Tongue (tissue), 3 donors: ENCODE measurements at places on chromosomes 4 and X. TPM values are rescaled to one million over a fixed set of nuclear protein-coding genes. Genes with fewer than 3 reads are reported as not detected.

GRCh38 chr4:41814565-41814964 lies 66.0 kb upstream of the PHOX2B start:
- peak; percentile 38 for DNase-seq

GRCh38 chr4:83062739-83063138 lies 27.8 kb downstream of the COPS4 start:
- DNase-seq: no peak

- no peak for DNase-seq
Observed at GRCh38 chr4:153001626-153002025, 65.5 kb downstream of the FHDC1 start.

GRCh38 chr4:70691661-70692060 lies 3.3 kb downstream of the UTP3 start:
- DNase-seq: no peak

DNA sequence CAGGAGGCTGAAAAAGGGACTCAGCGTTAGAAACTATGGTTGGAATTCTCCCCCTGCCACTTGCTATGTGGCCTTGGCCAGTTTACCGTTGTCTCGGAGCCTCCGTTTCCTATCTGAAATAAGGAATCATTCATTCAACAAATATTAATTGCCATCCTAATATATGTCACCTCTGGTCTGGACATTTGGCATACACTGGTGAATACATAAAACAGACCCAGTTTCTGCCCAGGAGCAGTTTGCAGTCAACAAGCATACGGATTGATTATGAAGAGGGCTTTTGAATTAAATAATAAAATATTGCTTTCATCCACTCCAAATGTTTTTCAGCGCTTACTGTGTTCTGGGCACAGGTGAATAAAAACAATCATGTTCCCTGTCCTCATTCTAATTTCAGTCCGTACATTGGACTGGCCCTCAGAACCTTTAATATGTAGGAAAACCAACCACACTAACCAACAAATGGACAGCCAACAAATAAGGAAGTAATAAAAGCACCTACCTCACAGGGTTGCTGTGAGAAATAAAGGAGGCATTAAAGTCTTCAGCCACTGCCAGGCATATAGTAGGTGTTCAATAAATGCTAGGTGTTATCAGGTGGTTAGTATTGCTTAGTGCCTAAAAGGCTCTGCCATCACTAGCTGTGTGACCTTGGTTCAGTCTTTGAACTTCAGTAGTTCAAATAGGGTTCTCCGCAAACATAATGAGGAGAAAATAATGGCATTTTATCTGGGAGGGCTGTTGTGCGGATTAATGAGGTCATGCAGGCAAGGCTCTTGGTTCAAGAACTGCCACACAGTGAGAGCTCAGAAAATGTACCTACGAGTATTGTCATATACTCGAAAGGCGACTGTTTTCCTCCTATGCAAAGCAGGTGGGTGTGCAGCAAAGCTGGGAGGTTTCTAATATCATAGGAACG lies 7.3 kb upstream of the GSX2 start:
- no peak for DNase-seq

DNA sequence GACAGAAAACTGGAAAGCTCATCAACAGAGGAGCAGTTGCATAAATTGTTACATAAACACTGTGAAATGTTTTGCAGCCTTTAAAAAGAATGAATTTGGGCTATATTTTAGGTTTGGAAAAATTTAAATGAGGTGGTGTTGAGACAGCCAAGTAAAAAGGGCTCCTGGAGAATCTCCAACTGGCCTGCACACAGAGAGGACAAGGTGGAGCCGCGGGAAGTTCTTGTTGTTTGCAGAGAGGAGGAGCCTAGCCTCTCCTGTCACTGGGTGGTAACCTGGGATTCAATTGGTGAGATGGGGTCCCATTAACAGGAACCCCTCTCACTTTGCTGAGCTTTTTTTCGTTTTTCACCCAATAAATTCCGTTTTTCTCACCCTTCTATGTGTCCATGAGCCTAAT lies 13.4 kb downstream of the GIMD1 start:
- DNase-seq: peak; percentile 54

DNA sequence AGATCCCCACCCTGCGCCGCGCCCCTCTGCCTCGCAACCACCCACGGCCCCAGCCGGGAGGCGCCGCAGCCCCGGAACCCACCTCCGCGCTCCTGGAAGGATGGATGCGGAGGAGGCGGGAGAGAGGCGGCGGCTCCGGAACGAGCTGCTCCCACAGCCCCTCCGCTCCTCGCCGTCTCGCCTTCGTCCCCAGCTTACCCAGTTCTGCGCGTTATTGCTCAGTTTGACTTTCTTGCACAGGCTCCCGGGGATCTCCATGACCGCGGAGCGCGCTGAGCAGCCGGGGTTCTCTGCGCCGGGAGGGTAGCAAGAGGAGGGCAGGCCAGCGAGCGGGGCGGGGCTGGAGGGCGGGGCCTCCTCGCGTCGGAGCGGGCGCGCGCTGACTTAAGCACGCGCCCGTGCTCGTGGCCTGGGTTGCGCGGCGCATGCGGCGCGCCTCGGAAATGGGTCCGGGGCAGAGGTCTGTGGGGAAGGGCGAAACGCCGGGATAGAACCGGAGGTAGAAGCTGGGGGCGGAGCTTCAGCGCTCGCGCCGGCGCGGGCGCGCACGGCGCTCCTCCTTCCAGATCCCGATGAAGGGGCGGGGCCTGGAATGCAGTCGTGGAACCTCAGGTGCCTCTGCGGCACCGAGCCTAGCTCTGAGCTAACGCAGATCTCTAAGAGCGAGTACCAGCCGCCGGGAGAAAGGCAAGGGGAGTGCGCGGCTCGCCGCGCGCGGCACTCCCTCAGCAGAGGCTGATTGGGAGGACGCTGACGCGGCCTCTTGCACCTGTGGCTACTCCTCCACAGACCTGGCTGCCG lies at the start of gene PAPSS1:
TSS of gene PAPSS1 (minus strand) at position 313 of the 801 bp plus-strand sequence. CDS start at position 258, 55 bp downstream.
- DNase-seq: peak; percentile 99

DNA sequence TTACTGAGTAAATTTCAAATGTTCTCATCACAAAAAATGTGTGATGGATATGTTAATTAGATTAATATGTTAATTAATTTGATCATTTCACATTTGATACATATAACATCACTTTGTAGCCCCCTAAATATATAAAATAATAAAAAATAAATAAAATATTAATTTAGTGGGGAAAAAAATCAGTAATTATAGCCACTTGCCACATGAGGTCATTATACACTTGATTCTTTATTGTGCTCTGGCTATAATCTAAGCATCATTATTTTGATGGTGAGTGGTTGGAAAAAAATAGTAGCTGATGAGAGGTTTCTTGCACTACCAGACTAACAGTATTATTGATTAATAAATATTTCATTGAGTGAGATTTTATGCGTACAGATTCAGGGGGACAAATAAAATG lies 57.4 kb downstream of the DCK start:
- no peak for DNase-seq

DNA sequence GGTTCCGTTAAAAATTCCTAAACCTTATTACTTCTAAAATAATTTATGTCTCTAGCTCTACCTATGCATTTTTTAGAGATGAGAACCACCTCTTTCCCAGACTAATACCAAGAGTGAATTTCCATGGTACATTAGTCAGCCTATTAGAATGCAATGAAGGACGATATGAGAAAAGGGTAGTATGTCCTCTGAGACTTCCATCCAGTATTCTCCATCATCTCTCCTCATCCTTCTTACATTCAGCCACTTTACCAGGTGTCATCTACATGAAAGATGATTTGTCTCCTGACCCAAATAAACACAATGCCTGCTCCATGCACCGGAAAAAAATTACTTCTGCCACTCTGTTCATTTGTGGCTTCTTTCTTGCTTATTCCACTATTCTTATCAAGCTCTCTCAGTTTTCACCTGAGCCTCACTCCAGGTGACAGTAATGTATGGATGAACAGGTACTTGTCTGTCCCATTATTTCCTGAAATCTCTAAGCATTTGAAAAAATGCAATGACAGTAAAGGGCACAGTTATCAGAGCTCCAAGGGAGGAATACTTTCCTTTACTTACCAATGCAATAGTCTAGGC lies 97.9 kb downstream of the MAB21L2 start:
- no peak for DNase-seq

DNA sequence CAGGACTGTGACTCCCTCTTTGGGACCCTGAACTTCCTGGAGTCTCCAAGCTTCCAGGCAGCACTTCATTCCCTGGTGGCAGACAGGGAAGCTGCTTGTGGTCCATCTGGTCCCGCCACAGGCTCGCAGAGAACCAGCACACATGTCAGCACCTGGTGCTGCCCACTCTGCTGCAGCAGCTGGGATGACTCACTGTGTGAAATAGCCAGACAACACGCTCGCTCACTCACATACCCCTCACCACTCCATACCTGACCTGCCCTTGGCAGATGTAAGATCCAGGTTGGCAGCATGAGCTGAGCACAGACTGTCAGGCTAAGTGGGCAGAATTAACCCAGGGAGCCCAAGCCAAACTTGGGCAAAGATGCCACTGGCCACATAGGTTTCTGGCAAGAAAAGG lies 613.5 kb downstream of the PCDH18 start:
- no peak for DNase-seq

GRCh38 chr4:8556341-8557150 lies 23.6 kb upstream of the GPR78 start:
- no peak for DNase-seq

DNA sequence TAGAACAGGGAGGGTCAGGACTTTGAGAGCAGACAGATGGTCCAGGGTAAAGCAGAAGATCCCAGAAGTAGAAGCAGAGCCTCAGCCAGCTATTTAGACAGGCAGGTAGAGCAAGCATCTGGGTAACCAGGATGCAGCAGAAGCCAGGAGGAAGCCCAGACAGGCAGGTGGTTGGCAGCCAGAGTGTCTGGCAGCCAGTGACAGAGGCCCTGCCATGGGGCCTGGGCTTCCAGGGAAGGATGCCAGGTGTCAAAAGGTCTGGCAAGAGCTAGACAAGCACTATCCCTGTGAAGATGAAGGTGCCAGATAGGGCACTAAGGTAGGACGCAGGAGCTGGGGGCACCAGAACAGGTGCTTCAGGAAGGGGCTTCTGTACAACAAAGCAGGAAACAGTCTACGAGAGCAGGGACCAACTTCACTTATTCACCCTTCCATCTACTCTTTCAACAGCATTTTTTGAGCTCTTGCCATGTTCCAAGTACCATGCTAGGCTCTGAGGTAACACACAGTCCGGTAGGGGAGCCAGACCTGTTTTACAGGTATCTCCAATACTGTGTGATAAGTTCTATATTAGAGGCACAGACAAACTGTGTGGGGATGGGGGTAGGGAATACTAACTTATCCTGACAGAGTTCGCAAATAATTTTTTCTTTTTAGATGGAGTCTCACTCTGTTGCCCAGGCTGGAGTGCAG lies 38.1 kb upstream of the GJB1 start:
- DNase-seq: no peak

GRCh38 chr4:52657618-52658501 lies 1.2 kb downstream of the USP46 start:
- peak; percentile 79 for DNase-seq

DNA sequence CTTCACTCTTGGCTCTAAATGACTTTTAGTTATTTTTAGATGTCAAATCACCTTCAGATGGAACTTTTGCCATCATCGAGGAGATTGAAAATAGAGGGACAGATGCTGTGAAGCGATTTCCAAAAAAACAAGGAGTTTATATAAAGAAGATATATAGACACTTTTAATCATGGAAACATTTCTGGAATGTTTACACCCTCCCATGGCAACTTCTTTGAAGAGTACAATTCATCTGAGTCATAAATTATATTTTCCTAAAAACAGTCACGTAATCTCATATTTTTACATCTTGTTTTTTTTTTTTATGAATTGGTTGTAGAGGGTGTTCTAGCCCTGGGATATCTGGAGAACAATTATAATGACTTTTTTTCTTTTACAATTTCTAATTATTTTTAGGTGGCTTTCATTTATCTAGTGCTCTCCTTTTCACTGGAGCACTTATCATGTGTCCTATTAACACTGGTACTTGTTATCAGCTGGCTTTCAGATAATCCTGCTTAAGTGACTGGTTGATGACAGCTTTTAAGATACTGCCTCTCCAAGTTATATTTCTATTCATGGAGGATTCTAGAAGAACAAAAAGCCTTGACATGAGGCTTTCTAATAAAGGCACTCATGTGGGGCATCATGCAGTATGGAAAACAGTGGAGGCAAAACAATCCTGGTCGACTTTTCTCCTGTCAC lies 24.9 kb downstream of the PCDH7 start:
- no peak for DNase-seq

GRCh38 chrX:108199691-108200090 lies 108.1 kb downstream of the ATG4A start:
- DNase-seq: peak; percentile 45

- DNase-seq: no peak
Observed at GRCh38 chr4:43837171-43837570, 611.4 kb downstream of the KCTD8 start.

DNA sequence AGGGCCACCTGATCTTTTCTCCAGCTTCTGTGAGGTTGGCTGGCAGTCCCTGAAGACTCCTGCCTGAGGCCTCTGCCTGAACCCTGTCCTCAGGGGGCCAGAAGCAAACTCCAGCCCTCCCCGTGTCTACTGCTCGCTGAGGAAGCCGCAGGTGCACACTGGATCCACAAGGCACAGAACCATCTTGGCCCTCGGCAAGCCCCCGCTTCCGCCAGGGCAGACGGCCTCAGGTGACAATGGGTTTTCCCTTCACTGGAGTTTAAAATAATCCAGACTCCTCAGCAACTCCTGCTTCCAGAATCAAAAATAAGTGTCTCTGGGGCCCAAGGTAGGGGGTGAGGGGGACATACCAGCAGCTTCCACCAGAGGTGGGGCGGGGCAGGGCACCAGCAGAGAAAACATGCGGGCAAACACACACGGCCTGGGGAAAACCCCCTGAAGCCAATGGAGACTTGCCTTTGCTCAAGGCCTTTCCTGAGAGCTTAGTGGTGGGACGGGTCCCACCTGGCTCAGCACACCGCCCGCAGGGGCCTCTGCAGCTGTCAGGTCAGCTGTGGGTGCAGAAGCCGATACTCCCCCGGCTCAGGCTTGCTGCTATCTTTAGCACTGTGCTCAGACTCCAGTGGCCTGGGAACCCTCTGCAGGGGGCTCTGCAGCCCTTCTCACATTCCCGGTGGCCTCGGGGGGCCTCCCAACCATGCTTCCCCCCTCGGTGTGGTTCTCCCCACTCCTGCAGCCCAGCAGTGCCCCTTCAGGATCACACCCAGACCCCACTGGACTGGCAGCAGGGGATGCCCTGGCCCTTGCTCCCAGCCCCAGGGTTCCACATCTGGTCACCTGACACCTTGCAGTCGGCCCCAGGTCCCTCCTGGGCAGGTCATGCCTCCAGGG lies 1.9 kb downstream of the MYL5 start:
- DNase-seq: peak; percentile 87

GRCh38 chr4:183392377-183392776 lies 52.1 kb upstream of the CDKN2AIP start:
- no peak for DNase-seq

DNA sequence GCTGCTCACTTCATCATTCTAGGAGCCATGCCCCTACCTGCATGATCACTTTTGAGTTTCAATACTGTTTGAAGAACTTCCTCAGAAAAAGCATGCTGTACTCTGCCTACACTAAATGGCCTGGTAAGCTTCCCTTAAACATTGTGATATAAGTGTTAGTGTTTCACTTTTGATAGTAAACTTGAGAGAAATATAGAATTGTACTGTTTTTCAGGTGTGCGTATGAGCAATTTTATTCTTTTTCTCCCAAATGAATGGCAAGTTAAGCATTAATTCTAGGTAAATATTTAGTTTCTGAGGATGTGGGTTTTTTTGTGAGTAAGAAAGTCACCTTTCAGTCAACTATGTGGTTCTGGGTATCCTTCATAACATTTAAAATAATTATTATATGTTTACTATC lies 484.5 kb downstream of the IL15 start:
- no peak for DNase-seq

The DUSP21 gene
- not detected for total RNA-seq

The HTRA3 gene
- 35.2 TPM for total RNA-seq

The SPANXC gene
- not detected for total RNA-seq

The DMRTC1B gene
- total RNA-seq: not detected

The FGB gene
- total RNA-seq: not detected

The TRIM60 gene
- total RNA-seq: not detected

The FHDC1 gene
- 9.9 TPM for total RNA-seq

The TMPRSS11D gene
- 6.6 TPM for total RNA-seq
